ENCODE measurements at places on chromosomes 5 and 9. TPM values are rescaled to one million over a fixed set of nuclear protein-coding genes. Genes with fewer than 3 reads are reported as not detected.

PAPPA gene
- 15.5 TPM for total RNA-seq

PCDHB7 gene
- total RNA-seq: 0.96 TPM

ANXA6 gene
- 59.9 TPM for total RNA-seq

ANKRD55 gene
- not detected for total RNA-seq

HTR4 gene
- not detected for total RNA-seq

TMEM250 gene
- total RNA-seq: 64.8 TPM

CDH10 gene
- total RNA-seq: 0.55 TPM

RASGEF1C gene
- total RNA-seq: 0.13 TPM

GPRIN1 gene
- 17.3 TPM for total RNA-seq

ADCY2 gene
- 0.25 TPM for total RNA-seq

SPINK4 gene
- total RNA-seq: not detected

ESM1 gene
- 3.8 TPM for total RNA-seq

SAXO1 gene
- total RNA-seq: under 0.01 TPM

RNF14 gene
- 68.8 TPM for total RNA-seq

COL15A1 gene
- total RNA-seq: 11.8 TPM

TCF7 gene
- total RNA-seq: 4.8 TPM

DIRAS2 gene
- total RNA-seq: 2.8 TPM

SLC25A2 gene
- not detected for total RNA-seq

All from kidney epithelial cell (primary cell).